ENCODE measurements at places on chromosomes 7 and 10.

DNA sequence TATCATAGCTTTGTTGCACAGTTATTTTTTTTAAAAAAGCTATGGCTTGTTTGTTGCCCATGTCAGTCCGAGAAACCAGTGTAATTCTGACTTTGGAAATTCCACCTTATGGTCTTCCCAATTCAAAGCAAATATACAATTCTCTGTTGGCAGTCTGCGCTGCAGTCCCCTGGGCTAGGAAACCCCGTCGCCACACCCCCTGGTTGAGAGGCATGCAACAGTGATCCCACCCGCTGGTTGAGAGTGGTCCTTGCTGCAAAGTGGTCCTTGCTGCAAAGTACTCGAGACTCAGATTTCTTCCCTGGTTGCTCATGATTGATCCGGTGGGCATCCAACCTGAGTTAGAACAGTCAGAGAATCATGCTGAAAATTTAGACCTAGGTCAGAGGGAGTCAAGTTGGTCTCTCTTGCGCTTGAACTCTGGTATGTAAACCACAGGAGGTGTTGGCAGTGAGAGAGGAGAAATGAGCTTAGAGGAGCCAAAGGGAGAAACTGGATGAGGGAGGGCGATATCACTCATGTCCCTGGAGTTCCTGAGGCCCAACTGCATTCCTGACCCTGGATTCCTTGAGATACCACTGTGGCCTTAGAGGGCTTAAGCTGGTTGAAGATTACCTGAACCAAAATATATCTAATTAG, 45.0 kb upstream of the STK17A start:
- DNase-seq, result peak; percentile 50

DNA sequence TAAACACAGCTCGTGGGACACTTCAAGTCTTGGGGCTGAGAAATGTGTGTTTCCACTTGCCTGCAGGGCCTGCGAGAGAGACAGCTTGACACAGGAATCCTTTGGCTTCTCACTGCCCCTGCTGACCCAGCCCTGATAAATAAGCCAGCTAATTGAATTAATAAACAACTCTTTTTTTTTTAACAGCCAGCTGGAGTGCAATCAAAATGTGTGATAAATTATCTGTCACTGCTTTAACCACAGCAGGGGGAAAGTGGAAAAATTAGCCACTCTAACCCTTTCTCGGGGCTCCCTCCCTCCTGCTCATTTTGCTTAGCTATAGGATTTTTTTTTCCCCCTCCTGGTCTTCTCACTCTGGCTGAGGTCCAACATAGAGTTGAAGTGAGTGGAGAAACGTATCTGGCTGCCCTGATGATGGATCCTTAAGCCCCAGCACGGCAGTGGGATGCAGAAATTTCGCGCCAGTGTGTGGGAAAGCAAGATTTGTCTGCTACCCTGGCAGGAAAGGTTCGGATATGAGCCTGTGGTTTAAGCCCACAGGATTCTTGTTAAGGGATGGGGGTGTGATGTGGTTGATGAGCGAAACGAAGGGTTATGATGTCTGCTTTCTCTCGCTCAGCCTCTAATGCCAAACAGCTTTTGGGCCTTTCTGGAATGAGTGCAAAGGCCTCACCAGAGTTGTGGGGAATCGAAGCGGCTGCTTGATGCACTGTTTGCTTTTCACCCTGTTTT, 173.8 kb downstream of the TRIL start:
- peak; percentile 57 for DNase-seq

GRCh38 chr7:141462958-141463357, 88.3 kb upstream of the AGK start:
- DNase-seq, result no peak

GRCh38 chr7:155580367-155580766, 34.0 kb upstream of the CNPY1 start:
- DNase-seq, result no peak

- no peak for DNase-seq
Observed at GRCh38 chr10:96266118-96266770, 5.1 kb downstream of the BLNK start.

- DNase-seq, result no peak
Observed at GRCh38 chr7:92421676-92422435, 25.4 kb upstream of the GATAD1 start.

- DNase-seq, result no peak
Observed at GRCh38 chr7:101823096-101823495, 5.7 kb downstream of the CUX1 start.

DNA sequence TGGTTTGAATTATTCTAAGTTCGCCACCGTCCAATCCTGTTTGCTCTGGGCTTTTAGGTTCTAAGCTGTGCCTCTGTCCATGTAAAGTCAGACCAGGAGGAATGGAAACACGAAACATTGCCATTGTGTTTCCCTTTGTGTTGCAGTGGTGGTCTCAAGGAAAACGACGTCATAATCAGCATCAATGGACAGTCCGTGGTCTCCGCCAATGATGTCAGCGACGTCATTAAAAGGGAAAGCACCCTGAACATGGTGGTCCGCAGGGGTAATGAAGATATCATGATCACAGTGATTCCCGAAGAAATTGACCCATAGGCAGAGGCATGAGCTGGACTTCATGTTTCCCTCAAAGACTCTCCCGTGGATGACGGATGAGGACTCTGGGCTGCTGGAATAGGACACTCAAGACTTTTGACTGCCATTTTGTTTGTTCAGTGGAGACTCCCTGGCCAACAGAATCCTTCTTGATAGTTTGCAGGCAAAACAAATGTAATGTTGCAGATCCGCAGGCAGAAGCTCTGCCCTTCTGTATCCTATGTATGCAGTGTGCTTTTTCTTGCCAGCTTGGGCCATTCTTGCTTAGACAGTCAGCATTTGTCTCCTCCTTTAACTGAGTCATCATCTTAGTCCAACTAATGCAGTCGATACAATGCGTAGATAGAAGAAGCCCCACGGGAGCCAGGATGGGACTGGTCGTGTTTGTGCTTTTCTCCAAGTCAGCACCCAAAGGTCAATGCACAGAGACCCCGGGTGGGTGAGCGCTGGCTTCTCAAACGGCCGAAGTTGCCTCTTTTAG, 46.3 kb upstream of the DMBT1 start:
- DNase-seq, result no peak

GRCh38 chr10:24039897-24040296, 169.0 kb upstream of the KIAA1217 start:
- no peak for DNase-seq

GRCh38 chr7:20183086-20183485, 34.1 kb downstream of the MACC1 start:
- no peak for DNase-seq

GRCh38 chr7:158128572-158128971, 459.1 kb downstream of the PTPRN2 start:
- no peak for DNase-seq

DNA sequence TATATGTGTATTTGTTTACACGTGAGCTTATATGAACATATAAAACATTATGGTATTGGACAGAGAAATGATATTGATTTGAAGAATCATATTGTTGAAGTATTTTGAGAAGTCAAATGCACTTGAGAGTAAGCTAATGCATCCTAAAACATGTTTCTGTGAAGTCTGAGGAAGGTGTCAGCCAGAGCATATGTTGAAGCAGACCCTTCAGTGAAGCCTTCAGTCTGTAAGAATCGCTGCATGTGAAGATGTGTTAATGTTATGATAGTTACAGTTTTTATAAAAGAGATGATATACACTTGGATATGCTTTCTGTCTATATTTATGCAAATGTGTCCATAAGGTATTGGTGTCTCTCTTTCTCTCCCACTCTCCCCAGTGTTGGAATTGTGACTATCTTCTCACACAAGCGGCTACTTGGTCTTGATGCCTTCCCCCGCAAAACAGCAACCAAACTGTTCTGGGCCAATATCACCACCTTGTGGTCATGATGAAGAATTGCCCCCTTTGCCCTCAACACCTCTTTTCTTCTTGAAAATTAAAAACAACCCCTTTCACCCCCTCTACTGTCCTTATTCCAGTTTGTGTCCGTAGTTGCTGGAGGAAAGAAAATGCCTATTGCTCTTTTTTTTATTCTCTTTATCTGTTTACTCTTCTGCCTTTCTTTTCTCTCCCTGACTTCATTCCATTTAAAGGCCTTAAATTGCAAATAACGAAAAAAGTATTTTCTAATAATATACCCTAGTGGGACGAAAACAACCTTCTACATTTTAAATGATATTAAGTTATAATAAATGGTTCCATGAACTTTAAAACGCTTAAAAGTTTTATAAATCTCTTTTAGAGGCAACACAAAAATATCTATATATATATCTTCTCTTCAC, 64.9 kb downstream of the IKZF1 start:
- DNase-seq, result no peak

GRCh38 chr10:75755528-75755927, 324.1 kb downstream of the LRMDA start:
- no peak for DNase-seq

DNA sequence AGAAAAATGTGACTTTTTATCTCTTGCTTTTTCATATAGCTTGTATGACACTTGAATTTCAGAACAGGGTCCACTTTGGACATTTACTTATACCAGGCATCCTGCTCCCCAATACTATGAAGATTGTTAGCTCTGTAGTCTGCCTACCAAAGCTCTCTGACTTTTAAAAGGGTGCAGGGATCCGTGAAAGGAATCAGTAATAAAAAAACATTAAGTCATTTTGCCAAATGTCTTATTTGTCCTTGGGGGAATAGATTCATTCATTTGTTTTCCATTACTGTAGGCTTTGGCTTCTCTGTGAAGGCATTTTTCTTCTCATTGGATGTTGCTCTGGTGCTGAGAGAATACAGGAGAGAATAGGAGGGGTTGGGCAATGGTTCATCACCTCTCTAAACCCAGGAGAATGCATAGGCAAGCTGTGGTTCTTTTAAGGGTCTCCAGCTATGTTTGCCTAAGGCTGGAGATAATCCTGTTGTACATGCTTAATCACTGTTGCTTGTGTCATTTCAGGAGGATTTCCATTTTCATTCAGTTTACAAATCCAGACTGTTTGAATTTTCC, 103.5 kb downstream of the SRI start:
- no peak for DNase-seq

DNA sequence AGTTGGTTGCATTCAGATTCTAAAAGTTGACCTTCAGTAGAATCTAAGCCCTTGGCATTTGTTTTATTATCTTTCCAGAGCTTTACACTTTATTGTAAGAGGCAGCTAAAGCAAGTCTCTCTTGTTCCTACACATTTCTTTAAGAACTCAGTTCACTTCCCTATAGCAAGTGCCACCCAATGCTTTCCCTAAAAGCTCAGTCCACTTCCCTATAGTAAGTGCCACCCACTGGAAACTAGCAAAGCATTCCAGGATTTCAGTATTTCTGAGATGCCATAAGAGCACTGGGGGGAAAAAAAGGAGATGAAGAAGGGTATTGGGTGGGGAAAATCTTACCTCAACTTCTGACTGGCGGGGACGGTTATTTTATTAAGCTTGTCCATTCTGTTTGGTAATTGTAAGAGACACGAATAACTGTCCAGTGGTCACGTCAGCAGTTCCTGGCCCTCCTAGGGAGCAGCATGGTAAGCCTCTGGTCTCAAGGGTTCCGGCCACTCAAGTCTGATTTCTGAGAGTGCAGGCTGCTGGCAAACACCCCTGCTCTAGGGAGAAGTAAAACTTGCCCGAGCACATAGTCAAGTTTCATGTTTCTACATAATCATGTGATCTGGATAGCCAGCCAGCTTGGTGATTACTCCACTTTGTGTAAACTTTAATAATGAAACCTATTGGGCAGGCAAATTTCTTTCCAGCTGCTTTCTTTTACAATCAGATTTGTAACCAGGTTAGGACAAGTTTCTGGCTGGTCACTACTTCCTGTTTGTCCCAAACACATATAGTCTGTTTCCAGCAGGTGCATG, at the start of gene BLNK:
BLNK (minus strand) TSS at position 554 of the 800 bp plus-strand sequence; CDS start at position 383, 171 bp downstream.
- DNase-seq, result peak; percentile 23

- no peak for DNase-seq
Observed at GRCh38 chr7:27349621-27350020, 107.0 kb downstream of the EVX1 start.

- DNase-seq, result no peak
Observed at GRCh38 chr10:37534166-37534565, 323.2 kb downstream of the ZNF248 start.

- DNase-seq, result peak; percentile 41
Observed at GRCh38 chr10:71838264-71839211, 12.5 kb downstream of the PSAP start.

GRCh38 chr10:89679986-89680385, 21.4 kb upstream of the KIF20B start:
- no peak for DNase-seq

GRCh38 chr7:131067220-131067619, 260.5 kb upstream of the MKLN1 start:
- no peak for DNase-seq

DNA sequence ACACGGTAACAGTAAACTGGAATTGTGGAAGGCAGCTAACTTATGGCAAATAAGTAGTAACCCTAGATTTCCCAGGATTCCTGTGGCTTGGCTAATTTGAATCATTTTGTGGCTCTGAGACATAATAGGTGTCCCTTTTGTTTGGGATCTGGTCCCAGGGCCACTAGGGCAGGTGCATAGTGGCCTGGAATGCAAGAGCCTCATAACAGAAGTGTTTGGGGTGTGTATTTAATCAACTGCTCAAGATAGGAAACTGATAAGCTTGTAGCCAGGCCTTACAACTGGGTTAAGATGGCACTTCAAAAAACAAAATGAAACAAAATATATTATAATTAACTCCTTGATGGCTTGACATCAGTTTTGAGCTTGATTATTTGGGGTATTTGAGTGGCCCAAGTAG, 541.8 kb downstream of the ETV1 start:
- DNase-seq, result no peak

DNA sequence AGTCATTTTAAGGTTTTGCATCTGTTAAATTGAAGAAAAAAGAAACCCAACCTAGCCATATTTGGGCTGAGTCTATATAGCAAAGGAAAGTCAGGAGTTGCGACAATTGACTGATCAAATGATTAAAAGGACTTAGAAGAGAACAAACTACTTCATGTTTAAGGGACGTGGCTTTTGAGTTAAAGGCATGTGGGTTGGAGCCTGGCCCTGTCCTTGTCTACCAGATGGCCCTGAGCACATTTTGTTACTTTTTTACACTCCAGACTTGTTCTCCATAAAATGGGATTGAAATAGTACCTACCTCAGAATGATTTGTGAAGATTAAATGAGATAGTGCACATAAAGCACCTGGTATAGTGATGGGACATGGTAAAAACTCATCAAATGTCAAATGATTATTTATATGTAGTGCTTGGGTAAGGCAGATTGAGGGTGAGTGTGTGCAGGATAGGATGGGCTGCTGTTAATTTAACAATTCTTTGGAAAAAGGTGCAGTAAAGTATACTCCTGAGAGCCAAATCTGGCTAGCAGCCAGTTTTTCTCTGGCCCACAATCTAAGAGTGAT, 168.3 kb downstream of the KIF20B start:
- no peak for DNase-seq

- DNase-seq, result no peak
Observed at GRCh38 chr7:155260498-155260872, 37.2 kb upstream of the INSIG1 start.

DNA sequence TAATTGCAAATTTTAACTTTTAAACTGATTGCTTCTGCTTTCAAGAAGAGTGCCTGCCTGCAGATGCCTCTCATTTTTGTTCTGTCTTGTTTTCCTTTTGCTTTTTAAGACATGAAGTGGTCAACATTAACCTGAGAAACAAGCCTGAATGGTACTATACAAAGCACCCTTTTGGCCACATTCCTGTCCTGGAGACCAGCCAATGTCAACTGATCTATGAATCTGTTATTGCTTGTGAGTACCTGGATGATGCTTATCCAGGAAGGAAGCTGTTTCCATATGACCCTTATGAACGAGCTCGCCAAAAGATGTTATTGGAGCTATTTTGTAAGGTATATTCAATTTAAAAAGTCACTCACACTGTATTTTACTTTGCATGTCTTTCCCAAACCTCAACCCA, 8.8 kb downstream of the GSTO2 start:
- DNase-seq, result no peak

GRCh38 chr7:65809982-65810288, 62.9 kb upstream of the VKORC1L1 start:
- DNase-seq, result no peak

- no peak for DNase-seq
Observed at GRCh38 chr7:77338883-77339629, 77.1 kb downstream of the GSAP start.
